ENCODE measurements at places on chromosomes 11 and 22.

DNA sequence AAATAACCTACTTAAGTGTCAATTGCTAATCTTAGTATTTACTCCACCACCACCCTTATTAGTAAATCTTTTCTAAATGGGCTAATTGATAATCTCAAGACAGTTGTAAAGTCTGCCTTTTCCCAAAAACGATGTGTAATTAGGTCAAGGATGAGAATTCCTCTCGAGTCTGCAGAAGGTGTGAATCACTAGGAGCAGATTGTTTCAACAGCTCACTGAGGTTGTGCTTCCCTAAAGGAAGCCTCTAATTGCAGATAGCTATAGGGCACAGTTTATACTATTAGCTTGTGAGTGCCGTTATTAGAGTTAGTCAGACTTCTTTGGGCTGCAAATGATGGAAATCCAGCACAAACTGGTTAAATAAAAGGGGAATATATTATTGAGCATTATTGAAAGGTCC, 84.9 kb downstream of the C11orf91 start:
- no peak for DNase-seq

DNA sequence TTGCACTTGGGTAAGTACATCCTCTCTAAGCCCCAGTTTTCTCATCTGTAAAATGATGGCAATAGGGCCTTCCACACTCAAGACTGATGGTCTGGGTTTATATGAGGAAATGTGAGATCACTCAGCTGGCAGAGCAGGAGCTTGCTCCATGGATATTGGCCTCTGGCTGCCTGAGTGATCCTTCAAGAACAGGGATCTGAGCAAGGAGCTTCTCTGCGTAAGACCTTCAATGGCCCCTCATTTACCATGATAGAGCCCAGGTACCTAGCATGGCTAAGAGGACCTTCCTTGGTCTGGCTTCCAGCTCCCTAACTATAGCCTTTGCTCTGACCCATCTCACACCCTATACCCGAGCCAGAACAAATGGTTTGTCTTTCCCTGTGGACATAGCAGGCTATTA, 5.5 kb downstream of the ROBO4 start:
- DNase-seq, result no peak

DNA sequence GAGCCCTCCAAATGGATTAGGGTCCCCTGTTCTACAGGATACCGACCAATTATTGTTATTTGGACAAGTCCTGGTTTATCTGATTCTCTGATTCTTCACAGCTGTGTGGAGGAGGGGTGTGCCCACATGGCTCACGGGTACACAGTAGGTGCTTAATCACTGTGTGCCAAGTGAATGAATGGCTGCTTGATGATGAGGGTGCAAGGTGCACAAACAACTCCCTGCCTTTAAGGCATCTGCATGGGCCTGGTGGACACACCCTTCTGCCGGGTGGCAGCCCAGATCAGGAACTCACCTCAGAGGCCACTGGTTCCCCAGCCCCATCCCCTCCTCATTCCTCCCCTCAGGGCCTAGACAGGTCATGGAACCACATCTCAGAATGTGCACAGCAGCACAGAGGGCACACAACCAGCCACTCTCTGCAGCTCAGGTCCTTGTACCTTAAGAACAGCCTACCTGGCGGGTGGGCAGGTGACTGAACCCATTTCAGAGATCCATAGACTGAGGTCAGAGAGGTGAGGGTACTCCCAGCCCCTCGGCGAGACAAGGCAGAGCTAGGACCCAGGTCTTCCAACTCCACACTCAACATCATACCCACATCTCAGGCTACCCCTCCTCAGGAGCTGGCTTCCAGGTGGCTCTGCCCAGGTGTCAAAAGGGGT, 50.3 kb downstream of the SHANK2 start:
- no peak for DNase-seq

- no peak for DNase-seq
Observed at GRCh38 chr11:94129512-94130297, 1.1 kb downstream of the PANX1 start.

DNA sequence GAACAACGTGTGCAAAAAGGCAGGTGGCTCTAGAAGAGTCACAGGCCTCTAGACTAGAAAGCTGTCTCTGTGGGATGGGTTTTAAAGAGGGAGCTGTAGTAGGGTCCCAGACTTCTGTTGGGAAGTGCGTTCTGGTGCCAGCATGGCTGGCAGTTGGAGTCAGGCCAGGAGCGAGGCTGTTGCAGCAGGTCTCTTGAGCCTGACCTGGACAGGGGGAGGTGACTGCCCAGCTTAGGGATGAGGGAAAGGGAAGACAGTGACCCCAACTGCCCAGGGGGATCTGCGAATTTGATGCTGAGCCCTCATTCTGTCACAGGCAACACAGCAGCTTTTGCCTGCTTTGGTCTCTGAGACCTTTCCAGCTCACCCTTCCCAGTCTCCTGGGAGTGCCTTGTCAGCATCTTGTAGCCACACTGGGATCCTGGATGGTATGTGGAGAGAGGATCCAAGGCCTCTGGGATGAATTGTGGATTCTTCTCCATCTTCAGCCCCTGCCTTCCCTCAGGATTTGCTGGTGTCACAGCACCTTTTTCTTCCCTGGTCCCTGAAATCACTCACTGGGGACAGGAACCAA, 3.4 kb downstream of the TSKU start:
- DNase-seq, result no peak

DNA sequence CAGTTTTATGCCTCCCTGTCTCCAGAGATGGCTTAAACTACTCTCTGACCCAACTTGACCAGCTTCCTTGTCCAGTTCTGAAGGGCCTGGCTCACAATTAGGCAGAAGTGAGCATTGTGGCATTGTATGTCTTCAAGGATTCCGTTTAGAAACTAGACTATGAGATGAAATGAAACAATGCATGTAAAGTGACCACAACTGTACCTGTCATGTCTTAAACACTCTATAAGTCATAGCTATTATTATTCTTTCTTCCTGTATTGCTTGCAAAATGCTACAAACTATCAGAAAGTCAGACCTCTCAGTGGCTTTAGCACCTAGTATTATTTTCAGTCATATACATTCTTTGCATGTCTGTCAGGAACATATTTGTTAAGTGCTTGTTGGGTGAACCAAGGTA, 127.9 kb upstream of the MTMR2 start:
- no peak for DNase-seq

DNA sequence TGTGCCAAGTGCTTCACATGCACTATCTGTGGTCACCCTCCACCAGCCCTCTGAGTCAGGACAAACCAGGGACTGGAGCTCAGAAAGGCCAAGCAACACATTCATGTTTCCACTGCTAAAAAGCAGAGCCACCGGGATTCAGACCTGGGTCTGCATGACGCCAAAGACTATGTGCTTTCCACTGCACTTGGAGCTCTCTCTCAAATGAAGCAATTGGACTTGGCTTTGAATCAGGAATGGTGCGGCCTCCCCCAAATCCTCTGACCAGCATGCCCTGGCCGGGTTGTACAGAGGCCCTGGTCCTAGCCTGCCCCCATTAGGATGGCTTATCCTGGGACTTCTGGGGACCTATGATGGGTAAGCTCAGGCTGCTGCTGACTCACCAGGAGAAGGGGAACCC, 80.7 kb downstream of the PKNOX2 start:
- no peak for DNase-seq

DNA sequence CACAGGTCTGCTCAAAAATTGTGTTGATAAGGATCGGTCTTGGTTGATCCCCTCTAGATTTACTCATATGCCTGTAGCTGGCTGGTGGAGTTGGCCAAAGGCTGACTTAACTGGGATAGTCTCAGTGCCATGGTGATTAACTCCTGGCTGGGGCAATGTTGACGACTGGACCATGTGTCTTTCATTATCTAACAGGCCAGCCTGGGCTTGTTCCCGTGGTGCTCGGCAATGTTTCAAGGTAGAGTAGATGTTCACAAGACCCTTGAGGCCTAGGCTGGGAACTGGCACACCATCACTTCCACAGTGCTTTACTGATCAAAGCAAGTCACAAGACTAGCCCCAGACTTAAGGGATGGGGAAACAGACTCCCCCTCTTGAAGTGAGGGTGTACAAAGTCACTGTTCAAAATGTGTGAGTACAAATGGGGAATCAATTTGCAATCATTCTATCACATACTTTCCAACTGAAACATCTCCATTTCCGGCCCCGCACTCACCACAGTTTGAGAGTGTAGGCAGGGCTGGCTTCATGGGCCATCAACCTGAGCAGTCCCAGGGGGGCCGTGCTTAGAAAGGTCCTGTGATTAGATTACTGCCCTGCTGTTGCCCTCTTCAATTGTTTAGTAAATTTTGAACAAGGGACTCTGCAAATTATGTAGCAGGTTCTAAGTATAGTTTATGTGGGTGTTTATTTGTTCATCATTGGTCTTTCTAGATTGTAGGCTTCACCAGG, 240.8 kb downstream of the NELL1 start:
- no peak for DNase-seq

- no peak for DNase-seq
Observed at GRCh38 chr11:124736736-124737135, 3.0 kb upstream of the NRGN start.

DNA sequence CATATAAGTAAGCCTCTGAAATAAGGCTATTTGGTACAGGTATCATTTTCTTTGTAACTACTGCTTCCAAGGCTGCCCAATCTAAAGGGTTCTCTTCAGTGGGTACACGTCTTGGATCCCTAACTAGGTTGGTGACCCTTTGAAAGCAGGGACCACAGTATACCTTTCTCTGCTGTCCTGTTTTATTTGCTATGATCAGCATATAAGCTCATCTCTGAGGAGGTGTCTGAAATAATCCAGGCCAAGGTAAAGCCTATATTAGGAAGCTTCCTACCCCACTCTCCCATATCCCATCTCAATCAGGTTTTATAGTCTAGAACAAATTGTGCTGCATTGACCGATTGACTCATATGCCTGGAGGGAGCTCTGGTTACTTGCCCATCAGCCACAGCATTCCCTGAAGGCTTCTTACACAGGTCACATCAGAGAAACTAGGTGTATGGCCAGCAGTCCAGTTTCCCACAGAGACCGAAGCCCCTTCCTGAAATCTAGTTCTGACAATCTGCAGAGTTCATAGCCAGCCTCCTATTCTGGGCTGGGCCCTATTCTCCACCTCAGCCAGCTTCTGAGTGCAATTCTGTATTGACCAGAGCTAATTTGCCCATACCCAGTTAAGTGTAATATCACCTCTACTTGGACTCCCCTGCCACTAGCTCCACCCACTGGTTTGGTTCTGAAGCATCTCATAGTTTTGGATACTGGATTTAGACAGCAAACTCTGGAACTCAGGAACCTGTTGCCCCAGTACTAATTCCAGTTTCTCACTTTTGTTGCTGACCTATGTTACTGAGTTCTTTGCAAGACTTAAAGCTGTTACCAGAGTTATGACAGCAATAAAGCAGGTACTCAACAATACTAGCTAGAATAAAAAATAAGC, 62.1 kb upstream of the ARHGAP20 start:
- DNase-seq, result no peak

DNA sequence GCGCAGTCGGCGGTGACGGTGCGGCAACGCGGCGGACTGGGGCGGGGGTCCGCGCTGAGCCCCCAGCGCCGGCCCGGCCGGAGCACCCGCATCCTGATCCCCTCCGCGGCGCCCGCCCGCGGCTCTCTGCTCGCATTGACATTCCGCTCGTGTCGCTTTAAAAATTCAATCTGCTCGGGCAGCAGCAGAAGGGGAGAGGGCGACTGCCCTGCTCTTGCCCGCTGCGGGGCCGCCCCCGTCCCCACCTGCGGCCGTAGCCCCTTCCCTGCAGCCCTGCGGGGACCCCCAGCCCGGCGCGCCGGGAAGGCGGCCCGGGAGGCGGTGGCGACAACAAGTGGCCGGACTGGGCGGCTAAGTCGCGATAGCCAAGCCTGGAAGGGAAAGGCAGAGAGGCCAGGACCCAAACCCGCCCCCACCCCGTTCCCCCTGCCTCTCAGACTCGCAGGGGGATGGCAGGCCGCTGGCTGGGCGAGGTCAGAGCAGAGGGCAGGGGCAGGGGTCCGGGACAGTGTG, 1.1 kb downstream of the CABP7 start:
- no peak for DNase-seq

- no peak for DNase-seq
Observed at GRCh38 chr11:117838901-117839300, 14.4 kb upstream of the FXYD2 start.

DNA sequence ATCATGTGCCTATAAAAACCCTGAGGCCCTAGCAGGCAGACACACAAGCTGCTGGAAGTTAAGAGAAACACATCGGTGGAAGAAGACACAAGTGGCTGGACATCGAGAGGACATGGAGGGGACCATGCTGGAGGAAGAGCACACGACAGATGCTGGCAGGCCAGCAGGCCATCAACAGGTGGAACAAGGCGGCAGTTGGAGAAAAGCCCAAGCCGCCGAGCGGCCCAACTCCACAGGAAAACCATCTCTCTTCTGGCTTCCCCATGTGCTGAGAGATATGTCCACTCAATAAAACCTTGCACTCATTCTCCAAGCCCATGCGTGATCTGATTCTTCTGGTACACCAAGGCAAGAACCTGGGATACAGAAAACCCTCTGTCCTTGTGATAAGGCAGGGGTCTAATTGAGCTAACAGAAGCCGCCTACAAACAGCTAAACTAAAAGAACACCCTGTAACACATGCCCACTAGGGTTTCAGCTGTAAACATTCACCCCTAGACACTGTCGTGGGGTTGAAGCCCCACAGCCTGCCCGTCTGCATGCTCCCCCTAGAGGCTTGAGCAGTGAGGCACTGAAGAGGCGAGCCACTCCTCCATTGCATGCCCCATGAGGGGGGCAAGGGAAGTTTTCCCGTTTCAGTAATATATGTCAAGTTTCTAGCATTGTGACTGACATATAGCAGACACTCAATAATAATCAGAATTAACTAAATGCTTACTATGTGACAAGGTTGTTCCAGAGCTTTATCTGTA, 39.0 kb upstream of the MMP20 start:
- DNase-seq, result no peak

DNA sequence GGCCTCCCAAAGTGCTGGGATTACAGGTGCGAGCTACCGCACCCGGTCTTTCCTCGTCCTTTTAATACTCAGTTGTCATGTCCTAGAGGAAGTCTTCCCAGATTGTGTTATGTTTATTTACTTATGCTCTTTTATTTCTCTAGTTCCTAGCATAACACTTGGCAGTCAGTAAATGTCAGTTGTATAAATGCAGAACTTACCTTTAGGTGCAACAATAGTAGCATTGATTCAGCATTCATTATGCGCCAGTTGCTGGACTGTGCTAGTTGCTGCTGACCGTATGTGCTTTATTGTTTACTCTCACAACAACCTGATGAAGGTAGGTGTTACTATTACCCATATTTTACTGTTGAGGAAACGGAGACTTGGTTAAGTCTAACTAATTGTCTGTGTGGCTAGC, 20.8 kb downstream of the QSER1 start:
- no peak for DNase-seq

DNA sequence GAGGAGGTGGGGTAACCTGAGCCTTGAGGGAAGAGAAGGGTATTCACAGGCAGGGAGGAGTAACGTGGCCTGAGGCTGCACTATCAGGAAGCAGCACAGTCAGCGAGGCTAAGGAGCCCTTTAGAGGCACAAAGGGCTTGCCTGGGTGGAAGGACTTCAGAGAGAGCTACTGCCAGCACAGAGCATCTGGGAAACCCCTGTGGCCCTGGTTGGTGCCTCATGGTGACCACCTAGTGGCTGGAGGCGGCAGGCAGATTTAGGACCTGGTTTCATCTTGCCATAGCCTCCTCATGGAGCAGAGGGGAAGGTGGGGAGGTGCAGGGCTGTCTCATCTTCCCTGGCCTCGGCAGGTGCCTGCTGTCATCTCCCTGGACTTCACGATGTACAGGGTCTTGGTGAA, 64.5 kb downstream of the MPPED1 start:
- no peak for DNase-seq

GRCh38 chr11:48093323-48093722, 113.0 kb downstream of the PTPRJ start:
- no peak for DNase-seq
